Stimulated activated CD4-positive, alpha-beta T cell treated with anti-CD3 and anti-CD28 coated beads, Interleukin-1b, Interleukin-23, amount 100 ng/mL, for 24 hours (primary cell): ENCODE measurements at places on chromosomes 5 and 9.

- DNase-seq, result no peak
These were observed 166.6 kb upstream of the CD180 start for GRCh38 chr5:67363180-67363709.

GRCh38 chr5:130017173-130017572, 112.9 kb downstream of the CHSY3 start:
- DNase-seq, result no peak

DNA sequence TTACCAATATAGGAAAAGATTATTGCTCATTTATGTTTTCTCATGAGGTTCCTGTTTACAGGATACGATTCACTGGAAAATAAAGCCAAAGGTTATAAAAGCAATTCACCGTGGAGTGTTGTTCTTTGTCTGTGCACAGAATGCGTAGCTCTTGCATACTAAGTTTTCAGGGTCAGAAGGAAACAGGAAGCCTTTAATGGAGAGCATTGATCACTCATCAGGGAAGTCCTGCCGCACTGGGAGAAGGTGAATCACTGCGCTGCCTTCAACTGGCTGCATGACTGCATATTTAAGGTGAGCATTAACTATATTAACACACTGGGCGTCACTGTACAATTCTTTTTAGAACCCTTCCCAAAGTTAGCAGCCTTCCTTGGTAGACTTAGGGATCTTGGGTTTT, 74.1 kb upstream of the SYK start:
- no peak for DNase-seq

DNA sequence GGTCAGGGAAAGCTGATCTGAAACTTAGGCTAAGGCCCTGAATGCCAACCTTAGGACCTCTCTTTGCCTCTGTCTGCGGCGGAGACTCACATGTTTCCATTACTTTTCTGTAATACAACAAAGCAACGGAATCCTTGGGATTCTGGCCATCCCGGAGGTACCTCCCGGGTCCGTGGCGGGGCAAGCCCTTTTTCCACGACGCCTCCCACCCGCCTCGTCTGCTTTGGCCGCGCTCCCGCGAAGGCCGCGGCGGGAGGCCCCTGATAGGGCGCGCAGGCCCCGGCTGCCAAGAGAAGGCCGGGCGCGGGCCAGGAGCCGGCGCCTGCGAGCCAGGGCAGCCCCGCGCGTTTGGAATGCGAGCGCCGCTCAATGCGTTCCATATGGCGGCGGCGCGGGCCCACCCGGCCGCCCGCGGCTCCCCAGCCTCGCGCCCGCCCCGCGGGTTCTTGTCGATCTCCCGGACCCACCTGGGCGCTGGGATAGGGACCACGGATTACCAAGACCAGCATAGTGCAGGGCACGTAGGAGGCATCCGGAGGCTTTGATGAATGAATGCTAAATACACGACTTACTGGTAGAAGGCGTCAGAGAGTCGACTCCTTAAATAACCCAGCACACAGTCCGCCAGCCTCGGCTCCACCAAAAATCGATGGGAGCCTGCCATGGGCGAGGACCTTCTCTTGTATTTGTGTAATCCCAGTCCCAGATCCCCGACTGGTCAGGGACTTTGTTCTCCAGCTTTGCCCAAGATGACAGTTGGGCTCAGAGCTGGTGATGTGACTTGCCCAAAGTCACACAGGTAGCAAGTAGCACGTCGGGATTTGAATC, 17.5 kb upstream of the PHF19 start:
- DNase-seq, result no peak

- DNase-seq, result no peak
These were observed 209.0 kb upstream of the MVB12B start for GRCh38 chr9:126117631-126118030.

DNA sequence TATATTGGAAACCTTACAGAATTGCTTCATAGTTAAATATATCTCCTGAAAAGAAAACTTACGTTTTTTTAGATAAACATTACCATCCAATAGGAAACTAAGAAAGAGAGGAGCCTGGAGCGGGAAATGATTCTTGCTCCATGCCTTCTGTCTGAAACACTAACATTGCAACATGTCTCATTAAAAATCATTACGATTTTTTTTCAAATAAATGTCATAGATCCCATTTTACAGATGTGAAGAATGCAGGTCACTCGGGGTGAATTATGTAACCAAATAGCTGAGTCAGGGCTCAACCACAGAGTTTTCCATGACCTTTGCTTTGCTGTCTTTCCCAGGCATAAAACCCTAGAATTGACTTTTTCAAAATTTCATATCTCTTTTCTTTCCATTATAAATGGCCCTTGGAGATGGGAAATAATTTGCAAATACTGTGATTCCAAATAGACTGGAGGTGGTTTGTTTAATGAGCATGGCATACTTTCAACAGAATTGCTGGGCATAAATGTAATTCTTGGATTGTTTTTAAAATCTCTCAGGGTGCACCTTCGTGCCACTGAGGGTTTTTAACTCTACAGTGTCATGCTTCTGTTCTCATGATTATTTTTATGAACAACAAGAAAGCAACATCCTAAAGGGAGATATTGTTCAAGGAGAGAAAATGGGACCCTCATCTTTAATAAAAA, 302.8 kb downstream of the EBF1 start:
- DNase-seq, result no peak

- DNase-seq, result no peak
These were observed 101.5 kb downstream of the PLPPR1 start for GRCh38 chr9:101130054-101130453.

- DNase-seq, result no peak
These were observed 7.3 kb downstream of the CRHBP start for GRCh38 chr5:76960004-76960625.

DNA sequence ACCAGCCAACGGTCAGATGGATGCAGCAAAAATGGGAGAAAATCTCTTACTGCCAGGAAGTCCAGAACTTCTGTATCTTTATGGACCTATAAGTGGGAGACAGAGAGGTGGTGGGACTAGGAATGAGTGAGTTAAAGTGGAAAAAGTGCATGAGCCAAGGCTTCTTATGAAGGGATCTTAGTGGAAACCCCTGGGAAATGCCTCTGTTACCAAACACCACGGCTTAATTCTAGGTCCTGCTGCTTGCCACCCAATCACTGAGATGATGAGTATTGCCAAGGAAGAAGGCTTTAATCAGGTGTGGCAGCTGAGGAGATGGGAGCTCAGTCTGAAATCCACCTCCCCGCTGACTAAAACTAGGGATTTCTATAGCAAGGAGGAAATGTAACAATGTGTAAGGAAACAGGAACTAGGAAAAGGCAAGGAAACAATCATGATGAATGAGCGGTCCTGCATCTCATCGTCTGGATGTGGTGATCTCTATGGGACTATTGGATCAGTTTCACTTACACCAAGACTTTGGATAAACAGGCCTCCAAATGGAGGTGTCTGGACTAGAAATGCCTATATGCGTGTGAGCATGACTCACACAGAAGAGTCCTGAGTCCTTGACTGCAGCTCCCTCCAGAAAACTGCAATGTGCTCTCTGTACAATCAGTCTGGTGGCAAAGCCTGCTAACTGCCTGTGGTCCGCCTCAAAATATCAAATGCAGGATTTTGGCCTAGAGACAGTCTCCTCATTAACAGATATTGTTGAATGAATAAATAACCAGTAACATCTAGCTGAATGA, 98.2 kb upstream of the PRR16 start:
- DNase-seq, result no peak

- DNase-seq, result no peak
These were observed 12.5 kb downstream of the COMMD10 start for GRCh38 chr5:116097301-116097700.

- DNase-seq, result no peak
These were observed 32.7 kb upstream of the SLCO6A1 start for GRCh38 chr5:102531506-102531905.

DNA sequence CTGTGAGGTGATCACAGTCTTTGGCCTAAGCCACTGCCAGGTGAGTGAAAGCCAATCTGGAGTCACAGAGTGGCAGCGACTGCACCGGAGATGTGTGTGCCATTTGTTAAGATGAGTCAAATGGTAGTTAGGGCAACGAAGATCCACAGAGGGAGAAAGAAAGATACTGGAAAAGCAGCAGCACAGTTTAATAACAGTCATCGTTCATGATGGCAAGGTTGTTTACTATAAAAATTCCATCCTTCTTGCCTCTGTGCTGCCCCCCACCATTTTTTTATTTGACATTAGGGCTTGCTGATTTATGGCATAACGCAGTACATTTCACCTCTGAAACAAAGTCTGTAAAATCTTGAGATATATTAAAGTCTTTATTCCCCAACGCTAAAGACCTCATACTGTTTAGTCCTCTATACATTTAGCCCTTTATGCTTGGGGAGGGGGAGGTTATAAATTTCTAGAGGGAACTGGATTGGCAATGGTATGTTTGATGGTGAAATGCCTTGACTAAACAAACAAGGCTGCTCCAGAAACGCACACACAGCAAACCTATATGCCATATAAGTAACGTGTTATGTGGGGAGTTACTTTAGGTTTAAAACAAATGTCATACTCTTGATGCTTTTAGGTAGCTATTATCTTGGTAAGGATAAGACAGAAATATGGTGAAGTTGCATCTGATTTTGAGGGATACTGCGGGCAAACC, 55.8 kb upstream of the ABL1 start:
- DNase-seq, result no peak

DNA sequence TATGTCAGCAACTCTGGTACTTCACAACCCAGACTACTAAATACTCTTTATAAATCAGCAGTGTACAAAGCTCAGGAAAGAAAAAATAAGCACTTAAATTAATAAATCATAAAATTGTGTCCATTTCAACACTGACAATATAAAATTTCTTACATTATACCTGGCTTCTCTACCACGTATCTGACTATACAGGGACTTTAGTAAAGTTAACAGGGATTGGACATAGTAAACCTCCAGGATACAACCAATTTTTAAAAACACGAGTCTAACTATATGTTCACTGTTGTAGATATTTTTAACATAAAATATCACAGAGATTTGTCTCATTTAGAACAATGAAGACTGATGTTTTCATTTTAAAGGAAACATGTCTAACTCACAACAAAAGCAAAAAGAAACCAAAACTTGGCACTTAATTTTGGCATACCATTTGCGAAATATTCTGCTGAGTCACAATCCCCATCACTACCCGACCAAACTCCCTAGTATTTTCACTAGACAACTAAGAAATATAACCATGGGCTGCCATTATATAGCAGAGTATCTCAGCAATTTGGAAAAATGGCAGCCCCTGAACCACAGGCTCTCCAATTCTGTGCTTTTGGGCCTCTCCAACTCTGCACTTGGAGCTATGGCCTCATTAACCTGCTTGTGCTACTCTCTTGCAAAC, 14.4 kb downstream of the FAM169A start:
- DNase-seq, result no peak

DNA sequence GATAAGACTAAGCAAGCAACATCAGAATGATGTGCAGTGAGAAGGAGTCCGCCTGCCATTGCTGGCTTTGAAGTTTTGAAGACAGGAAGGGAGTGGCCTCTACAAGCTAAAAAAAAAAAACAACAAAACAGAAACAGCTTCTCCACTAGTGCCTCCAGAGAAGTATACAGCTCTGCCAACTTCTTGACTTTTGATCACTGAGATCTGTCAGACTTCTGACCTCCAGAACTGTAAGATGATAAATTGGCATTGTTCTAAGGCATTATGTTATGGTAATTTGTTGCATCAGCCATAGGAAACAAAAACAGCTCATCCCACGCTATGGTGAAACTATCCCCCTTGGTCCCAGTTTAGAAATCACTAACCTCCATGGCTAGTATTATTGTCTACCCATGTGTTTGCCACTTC, 131.0 kb upstream of the VCAN start:
- no peak for DNase-seq

DNA sequence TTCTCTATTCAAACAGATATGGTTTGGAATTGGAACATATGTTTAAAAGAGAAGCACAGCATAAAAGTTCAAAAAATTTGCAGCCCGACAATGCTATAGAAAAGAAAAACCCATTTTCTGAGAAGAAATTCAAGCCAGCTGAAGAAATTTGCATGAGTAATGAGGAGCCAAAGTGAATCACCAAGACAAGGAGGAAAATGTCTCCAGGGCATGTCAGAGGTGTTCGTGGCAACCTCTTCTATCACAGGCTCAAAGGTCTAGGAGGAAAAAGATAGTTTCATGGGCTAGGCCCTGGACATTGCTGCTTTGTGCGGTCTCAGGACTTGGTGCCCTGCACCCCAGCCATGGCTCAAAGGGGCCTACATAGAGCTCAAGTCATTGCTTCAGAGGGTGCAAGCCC, 134.8 kb upstream of the ADAMTS16 start:
- DNase-seq, result no peak

- no peak for DNase-seq
These were observed 9.1 kb downstream of the SWI5 start for GRCh38 chr9:128285033-128285784.

- no peak for DNase-seq
These were observed 189.1 kb downstream of the WDR70 start for GRCh38 chr5:37568018-37568753.

GRCh38 chr9:71725590-71726338, 42.5 kb downstream of the CEMIP2 start:
- DNase-seq, result no peak

DNA sequence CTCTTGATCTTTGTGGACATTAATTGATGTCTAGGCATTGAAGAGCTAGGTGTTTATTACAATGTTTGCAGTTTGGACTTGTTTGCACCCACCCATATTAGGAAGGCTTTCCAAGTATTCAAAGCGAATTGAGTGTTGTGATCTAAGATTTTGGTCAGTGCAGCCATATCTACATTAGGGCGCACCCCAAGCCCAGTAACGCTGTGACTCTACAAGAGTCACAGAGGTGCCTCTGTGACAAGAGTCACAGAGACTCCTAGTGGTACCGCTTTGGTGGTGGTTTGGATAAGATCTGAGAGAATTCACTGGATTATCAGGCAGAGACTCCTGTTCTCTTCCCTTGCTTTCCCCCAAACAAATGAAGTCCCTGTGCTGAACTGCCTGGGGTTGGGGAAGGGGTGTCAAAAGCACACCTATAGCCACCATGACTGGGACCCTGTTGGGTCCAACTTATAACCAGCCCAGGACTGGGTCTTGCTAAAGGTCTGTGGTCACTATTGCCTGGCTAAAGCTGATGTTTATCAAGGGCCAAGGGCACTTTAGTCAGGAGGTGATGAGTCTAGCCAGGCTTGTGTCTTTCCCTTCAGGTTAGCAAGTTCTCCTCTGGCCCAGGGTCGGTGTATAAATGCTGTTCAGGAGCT, 114.1 kb upstream of the RIOK2 start:
- no peak for DNase-seq
